ENCODE measurements at places on chromosomes 6 and 20. TPM values are rescaled to one million over a fixed set of nuclear protein-coding genes. Genes with fewer than 3 reads are reported as not detected.
A peak's percentile ranks its signal among the peaks of the same experiment; 100 is the strongest.

The TRDN gene
- 0.77 TPM for total RNA-seq

The SLC25A27 gene
- 12.9 TPM for total RNA-seq

The BFSP1 gene
- not detected for total RNA-seq

The PRSS16 gene
- 0.19 TPM for total RNA-seq

The CGA gene
- total RNA-seq, result not detected

The ASXL1 gene
- 75.3 TPM for total RNA-seq

GRCh38 chr20:20702330-20703245, 9.9 kb downstream of the RALGAPA2 start:
- no peak for DNase-seq

- no peak for DNase-seq
Measured at GRCh38 chr6:17061097-17061496, 40.8 kb upstream of the STMND1 start.

- DNase-seq, result no peak
Measured at GRCh38 chr6:148379966-148380713, 37.5 kb downstream of the SASH1 start.

DNA sequence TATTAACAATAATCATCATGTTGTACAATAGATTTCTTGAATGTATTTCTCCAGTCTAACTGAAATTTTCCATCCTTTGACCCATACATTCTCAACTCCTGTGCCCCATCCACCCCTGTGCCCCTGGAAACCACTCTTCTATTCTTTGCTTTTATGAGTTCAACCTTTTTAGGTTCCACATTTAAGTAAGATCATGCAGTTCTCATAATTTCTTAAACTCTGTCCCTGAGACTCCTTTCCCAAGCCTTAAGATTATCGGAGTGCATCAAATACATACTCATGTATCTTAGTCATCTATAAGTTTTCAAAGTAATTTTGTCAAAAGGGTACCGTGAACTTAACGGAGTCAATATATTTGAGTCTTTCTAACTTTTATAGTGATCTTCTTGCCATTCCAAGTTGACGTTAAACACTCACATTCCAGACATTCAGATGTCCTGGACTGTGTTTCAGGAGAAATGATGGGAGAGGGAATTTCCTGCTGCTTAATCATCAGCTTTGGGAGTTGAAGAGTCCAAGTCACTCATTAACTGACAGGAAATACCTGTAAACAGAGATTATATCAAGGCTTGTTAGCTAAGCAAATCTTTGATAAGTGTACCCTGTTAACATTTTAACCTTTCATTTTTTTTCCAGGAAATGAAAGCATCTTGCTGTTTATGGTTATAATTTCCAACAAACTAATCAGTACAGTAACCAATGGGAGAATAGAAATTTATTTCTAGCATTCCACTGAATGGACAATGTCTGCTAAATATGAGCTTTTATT, 73.3 kb downstream of the ADGRG6 start:
- no peak for DNase-seq

DNA sequence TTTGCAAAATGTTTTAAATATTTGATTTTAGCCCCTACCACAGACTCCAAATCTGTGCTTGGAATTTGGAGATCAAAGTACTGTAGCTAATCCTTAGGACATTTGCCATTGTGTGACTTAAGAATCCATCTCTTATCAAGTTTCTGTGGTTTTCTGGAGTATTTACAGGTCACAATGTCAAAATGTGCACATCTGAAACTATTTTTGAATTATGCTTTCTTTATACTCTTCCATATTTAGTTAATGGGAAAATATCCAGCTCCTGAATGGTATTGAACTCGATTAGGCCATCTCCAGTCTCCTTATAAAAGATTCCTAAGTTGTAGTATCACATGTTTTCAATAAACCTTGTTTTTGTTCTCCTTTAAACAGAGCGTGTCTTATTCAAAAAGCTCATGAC, 162.5 kb downstream of the KHDC1L start:
- no peak for DNase-seq

DNA sequence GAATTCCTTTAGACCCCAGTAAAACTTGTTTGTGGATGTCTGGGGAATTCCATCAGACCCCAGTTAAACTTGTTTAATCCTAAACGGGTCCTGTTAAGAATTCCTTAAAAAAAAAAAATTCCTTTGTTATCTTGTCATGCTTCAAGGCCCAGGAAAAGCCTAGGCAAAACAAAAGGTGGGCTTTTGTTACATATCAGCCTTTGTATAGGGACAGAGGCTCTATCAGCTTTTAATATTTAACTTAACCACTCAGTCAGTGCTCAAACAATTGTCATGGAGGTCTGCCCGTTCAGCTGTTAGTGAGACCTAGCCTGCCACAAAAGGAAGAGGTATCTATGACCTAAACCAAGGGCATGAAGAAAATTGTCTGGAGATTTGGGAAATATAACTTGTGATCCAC, 53.1 kb downstream of the SLC22A1 start:
- DNase-seq, result no peak

- no peak for DNase-seq
Measured at GRCh38 chr6:140669321-140669720, 1294.9 kb upstream of the CITED2 start.

GRCh38 chr20:3839328-3839727, 7.3 kb upstream of the MAVS start:
- no peak for DNase-seq

DNA sequence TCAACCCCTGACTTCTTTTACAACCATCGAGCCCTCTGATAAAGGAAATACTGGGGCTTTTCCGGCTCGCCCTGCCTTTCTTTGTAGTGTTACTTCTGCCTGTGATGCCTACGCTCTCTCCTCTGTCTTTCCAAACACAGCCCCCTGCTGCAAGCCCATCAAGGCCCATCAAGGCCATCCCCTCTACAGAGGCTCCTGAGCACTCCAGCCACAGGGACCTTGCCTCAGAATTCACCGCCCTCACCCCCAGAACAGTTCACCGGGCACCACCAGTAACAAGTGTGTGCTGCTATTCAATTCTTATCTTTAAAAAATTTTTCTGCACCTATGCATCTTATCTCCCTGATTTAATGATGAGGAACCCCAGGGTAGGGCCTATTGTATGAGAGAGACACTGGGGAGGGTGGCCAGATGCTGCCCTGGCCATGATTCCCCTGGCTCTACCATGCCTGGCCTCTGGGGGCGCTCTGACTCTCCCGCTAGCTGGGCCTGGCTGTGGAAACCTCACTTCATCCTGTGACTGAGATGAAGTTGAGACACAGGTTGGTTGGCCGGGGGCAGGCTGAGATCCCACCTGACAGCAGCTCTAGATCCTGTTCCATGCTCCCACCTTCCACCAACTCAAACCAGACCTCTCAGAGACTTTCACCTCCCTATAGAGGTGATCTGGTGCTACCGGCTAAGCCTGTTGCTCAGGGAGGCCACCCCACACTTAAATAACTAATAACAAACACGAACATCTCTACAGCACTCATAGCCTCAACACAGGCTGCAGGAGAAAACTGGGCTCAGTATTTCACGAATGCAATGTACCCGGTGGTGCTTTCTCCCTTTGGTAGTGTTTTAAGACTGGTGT, 19.2 kb upstream of the GLP1R start:
- DNase-seq, result no peak

- DNase-seq, result peak; percentile 53
Measured at GRCh38 chr20:41180599-41181333, 43.4 kb downstream of the PLCG1 start.

- no peak for DNase-seq
Measured at GRCh38 chr6:28635547-28636158, 110.0 kb downstream of the GPX5 start.

- no peak for DNase-seq
Measured at GRCh38 chr6:138593124-138593877, 94.0 kb upstream of the NHSL1 start.

DNA sequence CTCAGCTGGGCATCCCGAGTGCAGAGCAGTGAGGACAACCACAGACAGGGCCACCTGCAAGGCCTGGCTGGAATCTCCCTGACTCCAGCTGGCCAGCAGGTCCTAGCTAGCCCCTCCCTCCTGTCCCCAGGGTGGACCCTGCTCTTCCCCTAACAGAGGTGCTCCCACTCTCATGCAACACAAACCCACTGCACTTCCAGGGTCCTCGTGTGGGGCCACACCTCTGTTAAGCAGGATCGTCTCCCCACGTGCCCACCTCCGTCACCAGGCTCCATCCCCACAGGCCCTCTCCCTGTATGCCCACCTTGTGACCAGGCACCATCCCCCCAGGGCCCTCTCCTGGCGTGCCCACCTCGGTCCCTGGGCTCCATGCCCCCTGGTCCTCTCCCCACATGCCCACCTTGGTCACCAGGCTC, 17.3 kb downstream of the TAF4 start:
- no peak for DNase-seq

- DNase-seq, result no peak
Measured at GRCh38 chr6:154301086-154301625, 55.4 kb downstream of the IPCEF1 start.

DNA sequence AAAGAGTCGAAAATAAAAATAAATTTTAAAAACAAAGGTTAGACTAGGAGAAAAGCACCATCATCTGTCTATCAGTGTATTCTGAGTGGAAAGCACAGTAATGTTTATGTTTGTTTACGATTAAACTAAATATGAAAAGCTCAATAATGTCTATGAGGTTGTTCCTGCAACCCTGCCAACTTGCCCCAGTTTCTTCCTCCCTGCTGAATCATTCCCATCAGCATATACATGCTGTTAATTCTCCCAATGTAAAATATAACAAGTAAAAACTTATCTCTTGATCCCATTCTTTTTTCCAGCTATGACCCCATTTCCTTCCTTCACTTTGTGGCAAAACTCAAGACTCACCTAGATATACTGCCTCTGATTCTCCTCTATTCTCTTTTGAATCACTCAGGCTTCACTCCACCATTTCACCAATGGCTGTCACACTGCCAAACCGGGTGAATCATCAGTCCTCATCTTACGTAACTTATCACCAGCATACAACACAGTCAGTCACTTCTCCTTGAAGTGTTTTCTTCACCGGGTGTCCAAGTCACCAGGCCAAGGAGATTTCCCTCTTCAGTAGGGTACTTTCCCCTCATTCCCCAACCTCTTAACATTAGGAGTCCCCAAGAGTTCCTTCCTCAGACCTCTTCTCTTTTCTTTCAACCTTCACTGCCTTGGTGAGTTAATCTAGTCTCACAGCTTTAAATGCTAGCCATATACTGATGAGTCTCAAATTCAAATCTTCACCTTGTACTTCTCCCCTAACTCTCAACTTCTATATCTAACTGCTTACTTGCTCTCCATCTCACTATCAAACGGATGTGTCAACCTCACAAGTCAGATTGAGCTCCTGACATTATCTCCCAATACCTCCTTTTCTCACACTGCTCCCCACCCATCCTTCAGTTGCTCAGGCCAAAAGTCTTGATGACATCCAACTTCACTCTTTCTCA, 6.2 kb downstream of the TMEM242 start:
- no peak for DNase-seq

DNA sequence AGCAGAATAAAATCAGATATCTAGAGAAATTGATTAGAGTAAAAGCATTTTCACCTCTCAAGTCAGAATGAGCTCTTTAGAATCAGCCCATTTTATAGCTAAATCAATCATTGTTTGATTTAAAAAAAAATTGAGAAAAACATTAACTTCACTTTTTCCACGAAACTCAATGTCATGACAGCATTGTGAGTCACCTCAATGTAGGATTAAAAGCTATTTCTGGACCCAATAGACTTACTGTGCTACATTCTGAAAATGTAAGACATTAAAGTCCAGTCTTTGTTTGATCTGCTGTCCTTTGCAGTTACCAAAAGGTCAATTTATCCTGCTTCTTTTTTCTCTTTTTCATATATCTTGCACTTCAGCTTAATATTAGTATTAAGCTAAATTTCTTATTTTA, 519.4 kb upstream of the ZNF337 start:
- no peak for DNase-seq

DNA sequence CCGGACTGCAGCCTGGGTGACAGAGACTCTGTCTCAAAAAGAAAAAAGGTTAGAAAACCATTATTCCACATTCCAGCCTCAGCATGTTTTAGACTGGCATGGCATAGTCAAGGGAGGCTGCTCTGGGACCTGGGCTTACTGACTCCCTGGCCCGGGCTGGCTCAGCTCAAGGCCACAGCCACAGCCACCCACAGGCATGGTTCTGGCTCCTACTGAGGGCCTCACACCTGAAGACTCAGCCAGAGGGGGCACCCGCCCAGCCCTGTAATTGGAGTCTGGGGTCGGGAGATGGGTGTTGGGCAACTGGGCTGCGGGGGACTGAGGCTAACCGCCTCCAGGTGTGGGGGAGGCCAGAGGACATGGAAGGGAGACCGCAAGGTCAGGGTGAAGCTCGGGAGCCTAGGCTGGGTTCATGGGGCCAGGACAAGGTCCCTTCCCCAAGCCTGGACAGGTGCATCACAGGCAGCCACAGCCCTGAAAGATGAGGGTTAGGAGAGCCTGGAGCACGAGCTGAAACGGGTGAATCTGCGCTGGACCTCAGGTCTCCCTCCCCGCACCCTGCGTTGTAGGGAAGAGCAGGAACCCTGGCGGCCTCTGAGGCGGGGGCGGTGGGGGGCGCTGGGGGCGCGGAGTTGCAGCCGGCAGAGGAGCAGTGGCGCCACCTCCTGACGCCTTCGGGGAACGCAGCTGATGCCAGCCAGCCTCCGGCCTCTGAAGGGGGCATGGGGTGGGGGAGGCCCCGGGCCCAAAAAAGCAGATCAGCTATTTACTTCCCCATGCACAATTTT, 67.7 kb upstream of the SRSF6 start:
- DNase-seq, result no peak

- DNase-seq, result no peak
Measured at GRCh38 chr6:105886066-105886813, 199.9 kb upstream of the PRDM1 start.

- no peak for DNase-seq
Measured at GRCh38 chr20:53296025-53296424, 297.6 kb downstream of the ZNF217 start.

DNA sequence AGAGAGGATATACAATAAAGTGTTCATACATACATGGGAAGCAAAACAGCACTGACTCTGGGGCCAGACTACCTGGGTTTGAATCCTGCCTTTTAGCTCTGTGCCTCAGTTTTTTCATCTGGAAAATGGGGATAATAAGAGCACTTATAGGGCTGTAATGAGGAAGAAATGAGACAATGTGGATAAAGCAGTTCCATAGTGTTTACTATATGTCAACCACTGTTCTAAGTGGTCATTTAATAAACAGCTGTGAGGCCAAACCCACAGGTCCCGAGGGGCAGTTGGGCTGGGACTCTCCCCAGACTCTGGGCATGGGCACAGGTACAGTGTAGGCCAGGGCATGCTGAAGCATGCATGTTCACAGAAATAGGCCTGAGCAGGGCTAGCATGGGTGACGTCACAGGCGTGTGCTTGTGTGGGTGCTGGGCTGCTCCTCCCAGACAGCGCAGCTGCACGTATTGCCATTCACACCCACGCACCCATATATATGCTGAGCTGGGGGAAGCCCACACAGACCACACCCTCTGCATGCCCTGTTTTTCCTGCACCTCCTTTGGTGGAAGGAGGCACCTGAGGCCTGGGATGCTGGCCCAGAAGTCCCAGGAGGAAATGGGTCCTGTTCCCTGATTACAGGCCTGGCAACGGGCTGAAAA, 3.5 kb upstream of the PLCG1 start:
- DNase-seq, result peak; percentile 53

GRCh38 chr6:168615837-168616236, 174.9 kb downstream of the SMOC2 start:
- DNase-seq, result no peak

GRCh38 chr6:19805129-19805481, 32.1 kb upstream of the ID4 start:
- DNase-seq, result no peak
